Activated T-cell treated with anti-CD3 and anti-CD28 coated beads for 24 hours (primary cell): ENCODE measurements at places on chromosomes 7 and 10.

- no peak for DNase-seq
Measured at GRCh38 chr7:84509522-84509921, 314.9 kb upstream of the SEMA3A start.

DNA sequence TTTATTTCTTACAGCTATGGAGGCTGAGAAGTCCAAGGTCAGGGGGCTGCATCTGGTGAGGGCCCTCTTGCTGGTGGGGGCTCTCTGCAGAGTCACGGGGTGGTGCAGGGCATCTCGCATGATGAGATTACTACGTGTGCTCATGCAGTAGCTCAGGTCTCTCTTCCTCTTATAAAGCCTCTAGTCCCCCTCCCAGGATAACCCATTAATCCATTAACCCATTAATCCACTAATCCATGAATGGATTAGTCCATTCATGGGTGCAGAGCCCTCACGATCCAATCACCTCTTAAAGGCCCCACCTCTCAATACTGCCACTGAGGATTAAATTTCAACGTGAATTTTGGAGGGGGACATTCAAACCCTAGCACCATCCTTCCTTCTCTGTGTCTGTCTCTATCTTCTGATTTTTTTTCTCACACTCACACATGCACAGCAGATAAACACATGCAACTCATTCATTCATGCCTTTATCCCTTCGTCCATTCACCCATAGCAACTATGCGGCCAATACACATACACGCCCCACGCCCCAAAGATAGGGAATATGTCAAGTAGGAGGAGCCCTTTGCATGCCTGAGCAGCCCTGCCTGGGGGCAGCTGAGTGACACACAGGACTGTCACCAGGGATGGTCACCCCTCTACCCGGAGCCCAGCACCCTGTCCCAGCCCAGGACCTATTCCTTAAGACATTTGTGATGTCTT lies 86.5 kb downstream of the C10orf105 start:
- DNase-seq, result no peak

- no peak for DNase-seq
Measured at GRCh38 chr7:25392588-25393338, 164.5 kb upstream of the NPVF start.

DNA sequence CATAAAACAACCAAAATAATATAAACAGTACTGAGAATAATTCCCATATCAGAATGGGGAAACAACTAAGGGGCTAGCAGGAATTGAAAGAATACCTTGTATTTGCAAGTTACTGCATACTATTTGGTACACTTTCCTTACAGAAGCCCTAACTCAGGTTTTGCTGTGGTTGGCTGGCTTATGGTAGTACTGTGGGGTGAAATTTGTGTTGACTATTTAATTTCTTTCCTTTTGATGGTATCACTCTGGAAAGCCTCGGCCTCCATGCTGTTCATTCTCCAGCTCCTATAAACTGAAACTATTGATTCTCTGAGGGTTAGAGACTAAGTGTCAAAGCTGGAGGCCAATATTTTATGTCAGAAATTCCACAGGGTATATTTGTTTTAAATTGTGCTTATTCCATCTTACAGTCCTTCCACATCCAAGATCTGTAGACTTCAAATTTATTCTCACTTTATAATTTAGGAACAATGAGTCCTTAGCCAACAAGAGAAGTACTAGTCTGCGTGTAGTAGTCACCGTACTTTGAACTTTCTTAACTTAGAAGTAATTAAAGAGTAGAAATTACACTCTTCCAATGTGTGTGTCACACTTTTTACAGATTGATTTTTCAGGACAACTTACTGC lies 13.4 kb downstream of the SKIDA1 start:
- no peak for DNase-seq

- DNase-seq, result no peak
Measured at GRCh38 chr10:75238182-75239095, 2.7 kb upstream of the COMTD1 start.

- DNase-seq, result no peak
Measured at GRCh38 chr7:124387056-124387455, 354.2 kb upstream of the TMEM229A start.

GRCh38 chr10:132461683-132462231 lies 64.8 kb downstream of the PWWP2B start:
- DNase-seq, result no peak

GRCh38 chr10:110016039-110016438 lies 8.3 kb downstream of the ADD3 start:
- no peak for DNase-seq

DNA sequence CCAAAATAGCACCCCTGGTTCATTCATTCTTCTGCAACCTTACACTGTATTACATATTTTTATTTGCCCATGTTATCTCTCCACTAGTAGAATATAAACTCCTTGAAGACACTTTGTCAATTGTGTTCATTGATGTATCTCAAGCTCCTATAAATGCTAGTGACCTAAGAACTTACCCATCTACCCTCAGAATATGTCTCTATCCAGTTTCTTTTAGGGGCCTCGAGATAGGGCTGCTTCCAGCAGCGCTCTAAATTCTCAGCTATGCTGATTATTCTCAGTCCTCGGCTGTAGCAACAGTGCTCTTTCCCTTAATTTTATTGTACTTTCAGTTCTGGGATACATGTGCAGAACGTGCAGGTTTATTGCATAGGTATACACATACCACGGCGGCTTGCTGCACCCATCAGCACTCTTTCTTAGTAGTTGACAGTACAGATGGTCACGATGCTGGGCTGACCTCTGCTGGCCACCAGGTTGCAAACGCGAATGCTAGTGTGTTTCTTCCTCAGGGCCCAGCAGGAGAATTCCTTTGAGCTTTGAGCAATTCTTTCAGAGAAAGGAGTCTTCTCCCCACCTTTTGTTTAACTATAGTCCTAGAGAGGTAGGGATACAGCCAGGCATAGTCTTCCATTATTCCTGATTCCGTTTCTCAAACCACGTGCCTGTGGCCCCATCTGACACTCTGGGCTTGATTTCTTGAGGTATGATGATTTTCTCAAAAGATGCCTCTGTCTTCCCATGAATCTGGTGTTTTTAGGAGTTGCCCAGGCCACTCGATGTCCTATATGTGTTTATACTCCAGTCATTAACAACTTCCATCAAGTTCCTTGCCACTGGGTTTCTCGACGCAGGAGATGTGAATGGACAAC lies 49.1 kb upstream of the CDC14C start:
- DNase-seq, result no peak

GRCh38 chr10:101967119-101967518 lies 88.9 kb downstream of the ARMH3 start:
- no peak for DNase-seq

DNA sequence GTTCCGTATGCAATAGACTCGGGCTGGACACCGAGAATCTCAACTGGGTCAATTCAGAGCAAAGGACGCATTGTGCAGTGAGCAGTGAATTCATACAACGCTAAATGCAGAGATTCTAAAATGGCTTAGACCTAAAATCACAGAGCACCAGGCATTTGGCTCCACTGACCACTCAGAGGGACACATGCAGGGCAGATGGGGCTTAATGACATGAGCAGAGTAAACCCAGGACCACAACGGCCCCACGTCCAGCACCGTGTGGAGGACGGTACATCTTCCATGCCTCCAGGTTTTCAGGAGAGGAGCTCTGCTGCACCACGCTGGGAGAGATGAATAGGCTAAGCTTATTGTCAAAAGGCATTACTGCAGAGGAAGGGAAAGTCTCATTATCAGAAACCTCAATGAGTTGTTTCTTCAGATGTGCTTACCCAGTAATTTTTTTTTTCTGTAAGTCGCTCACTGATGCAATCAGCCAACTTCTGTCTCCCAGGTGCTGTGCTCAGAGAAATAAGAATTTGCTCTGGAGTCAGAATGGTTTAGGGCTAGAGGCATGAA lies 555.0 kb downstream of the PTPRN2 start:
- DNase-seq, result no peak

GRCh38 chr7:23712368-23713284 lies 2.6 kb downstream of the STK31 start:
- no peak for DNase-seq

DNA sequence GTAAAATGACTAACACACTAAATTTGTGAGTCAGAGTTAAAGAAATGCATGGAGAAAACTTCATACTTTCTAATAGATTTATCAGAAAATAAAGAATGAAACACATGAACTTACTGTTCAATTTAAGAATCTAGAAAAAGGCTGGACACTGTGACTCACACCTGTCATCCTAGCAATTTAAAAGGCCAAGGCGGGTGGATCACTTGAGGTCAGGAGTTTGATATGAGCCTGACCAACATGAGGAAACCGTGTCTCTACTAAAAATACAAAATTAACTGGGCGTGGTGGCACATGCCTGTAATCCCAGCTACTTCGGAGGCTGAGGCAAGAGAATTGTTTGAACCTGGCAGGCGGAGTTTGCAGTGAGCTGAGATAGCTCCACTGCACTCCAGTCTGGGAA lies 1106.2 kb upstream of the LRRN3 start:
- no peak for DNase-seq

DNA sequence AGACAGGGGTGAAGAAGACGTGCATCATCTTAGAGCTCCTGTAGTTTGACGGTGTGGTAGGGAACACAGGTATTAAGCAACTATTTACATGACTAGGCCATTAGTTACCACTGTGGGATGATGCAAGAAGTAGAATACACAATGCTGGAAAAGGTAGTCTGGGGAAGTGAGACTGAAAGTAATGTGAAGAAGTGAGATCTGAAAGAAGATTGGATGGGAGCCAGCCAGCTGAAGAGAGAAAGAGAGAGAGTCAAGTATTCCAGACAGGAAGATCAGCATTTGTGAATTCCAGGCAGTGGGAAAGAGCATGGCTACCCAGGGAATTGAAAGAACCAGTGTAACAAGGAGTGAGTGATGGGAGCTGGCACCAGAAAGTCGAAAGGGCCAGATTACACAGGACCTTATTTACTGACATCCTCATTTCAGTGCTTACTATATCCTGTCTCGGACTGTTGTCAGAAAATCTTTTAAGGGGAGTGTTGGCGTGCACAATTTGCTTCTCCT lies 4.0 kb upstream of the CFAP58 start:
- DNase-seq, result no peak

- no peak for DNase-seq
Measured at GRCh38 chr7:137846549-137846826, 286 bp downstream of the DGKI start.

GRCh38 chr10:11682851-11683250 lies 59.3 kb upstream of the ECHDC3 start:
- no peak for DNase-seq

DNA sequence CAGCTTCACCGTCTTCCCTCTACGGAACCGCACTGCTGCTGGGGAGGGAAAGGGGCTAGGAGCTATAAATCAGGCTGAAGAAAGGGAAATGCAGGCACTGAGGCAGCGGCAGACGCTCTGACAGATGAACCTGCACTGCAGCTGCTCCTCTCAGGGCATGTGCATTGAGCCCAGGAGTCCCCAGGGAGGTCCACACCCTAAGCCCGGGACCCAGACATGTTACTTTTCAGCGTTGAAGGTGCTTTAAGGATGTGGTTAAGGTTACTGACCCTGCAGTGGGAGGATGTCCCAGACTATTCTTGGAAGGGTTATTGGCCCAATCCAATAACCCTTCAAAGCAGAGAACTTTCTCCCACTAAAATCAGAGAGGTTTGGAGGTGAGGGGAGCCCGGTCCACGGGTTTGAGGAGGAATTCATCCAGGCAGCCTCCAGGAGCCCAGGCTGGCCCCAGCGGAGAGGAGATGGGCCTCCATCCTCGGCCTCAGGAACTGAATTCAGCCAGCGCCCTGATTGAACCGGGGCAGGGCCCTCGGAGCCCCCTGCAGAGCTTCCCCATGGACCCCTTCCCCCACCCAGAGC lies 75.4 kb downstream of the ADARB2 start:
- DNase-seq, result no peak

DNA sequence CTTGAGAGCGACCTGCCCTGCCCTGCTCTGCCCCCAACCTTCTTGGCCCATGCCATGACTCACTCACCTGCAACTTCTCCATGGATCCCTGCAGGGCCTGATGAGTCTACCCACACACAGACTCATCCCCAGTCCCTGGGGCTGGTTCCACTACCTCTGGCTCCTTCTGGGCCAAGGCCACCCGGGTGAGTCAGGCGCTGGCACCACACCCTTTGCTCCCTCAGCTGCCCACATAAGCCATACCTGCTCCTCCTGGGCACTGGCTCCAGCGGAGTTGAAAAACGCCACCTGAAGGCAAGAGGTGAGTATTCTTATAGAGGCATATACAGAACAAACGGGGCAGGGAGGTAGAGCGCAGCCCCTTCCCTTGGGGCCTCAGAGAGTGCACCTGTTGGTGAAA lies 16.2 kb upstream of the MTPAP start:
- DNase-seq, result no peak

DNA sequence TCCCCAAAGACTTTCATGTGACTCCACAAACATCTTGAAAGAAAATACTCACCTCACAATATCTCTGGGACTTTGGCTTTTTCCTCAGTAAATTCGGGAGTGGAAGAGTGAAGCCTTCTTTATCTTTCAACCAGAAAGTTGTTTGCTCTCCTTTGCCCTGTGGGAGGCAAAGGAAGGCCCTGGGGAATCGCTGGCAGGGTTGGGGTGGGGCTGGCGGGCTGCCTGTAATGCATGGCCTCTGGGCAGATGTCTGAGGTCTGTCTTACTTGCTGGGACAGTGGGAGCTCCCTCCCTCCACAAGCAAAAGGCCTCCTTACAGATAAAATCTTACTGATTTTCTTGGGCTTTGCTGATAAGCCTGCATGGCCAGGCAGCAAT lies 24.9 kb downstream of the TECTB start:
- DNase-seq, result no peak

DNA sequence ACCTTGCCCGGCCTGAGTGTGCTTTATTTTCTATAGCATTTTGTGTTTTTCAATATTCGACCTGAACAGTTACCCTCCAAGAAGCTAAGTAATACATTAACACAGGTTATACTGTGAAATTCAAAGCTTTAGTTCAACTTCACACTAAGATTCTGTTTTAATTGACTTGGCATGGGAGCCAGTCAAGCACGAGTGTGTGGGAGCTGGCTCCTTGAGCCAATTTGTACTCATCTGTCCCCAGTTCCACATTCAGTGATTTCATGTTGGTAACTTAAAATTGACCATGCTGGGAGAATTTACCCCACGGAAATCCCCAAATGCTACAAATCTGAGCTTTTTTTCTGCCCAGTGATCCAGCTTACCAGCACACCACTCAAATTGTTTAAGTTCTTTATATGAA lies 20.3 kb downstream of the TSPAN12 start:
- DNase-seq, result no peak

DNA sequence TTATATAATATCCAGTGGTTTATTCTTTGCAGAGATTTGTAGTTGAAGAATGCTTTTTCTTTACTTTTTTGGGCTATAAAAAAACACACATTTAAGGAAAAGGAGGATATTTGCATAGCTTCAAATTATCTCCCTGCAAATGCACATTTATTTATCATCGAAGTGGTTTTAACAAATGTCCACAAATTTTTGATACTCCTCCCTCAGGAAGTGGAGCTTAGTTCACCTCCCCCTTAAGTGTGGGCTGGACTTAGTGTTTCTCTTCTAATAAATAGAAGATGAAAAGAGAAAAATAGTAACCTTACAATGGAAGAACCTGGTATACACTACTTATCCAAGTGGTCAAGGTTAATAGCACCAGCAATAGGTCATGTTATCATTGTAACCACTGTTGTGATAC lies 537.6 kb downstream of the ARL4A start:
- DNase-seq, result no peak

- no peak for DNase-seq
Measured at GRCh38 chr10:116521424-116522290, 24.1 kb upstream of the PNLIP start.
